Amniotic epithelial cell (primary cell): ENCODE measurements at places on chromosomes 16 and 17.

DNA sequence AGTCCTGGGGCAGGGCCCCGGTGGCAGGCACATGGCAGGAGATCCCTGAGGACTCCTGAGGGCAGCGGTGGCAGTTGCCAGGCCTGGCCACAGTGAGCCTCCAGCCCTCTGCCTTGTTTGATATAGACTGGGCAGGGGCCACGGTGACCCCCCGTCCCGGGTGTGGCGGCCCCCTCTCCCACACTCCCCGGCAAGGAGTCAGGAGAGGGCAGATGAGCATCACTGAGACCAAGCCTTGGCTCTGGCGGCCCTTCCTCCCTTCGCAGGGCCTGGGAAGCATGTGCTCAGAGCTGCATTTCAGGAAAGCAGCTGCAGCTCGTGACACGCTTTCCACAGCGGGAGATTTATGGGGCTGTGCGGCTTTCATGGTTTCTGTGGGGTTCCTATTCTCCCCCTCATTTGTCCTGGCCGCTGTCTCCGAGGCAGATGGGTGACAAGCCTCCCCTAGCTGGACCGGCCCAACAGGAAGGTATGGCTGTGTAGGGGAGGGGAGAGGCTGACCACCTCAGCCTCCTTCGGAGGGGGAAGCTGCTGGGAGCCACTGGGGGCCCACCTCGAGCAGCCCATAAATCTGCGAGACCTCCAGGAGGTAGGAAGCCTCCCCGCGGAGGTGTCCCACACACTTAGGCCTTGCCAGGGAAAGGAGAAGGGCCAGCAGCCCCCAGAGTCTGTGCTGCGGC, 211.4 kb downstream of the NTN1 start:
- DNase-seq: peak; percentile 22

- DNase-seq: no peak
Observed at GRCh38 chr16:4676831-4677230, 16.5 kb upstream of the NUDT16L1 start.

- no peak for DNase-seq
Observed at GRCh38 chr16:19094542-19095365, 19.0 kb upstream of the ITPRIPL2 start.

- DNase-seq: peak; percentile 61
Observed at GRCh38 chr16:82700541-82701235, 73.9 kb downstream of the CDH13 start.

DNA sequence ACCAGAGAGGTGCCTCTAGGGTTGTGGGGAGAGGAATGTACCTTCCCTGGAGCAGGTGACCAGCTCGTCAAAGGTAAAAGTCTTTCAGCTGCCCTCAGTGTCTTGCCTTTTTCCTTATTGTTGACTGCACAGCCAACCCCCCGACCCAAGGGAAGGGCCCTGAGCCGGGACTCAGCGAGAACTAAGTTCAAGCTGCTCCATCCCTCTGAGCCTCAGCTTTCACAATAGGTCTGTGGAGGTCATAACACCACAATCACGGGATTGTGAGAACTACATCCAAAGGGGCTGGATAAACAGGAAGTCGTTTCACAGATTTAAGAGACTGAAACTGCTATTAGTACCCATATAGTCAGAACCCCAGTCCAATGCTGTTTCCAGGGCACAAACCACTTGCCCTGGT, 2.6 kb upstream of the KRT36 start:
- DNase-seq: peak; percentile 84

GRCh38 chr17:42116705-42117396, 4.3 kb downstream of the KAT2A start:
- DNase-seq: peak; percentile 72

GRCh38 chr17:82008941-82009405, 13.7 kb downstream of the CENPX start:
- no peak for DNase-seq

- no peak for DNase-seq
Observed at GRCh38 chr16:60681043-60681442, 1355.2 kb downstream of the CDH8 start.

GRCh38 chr17:78345791-78346494, 13.9 kb downstream of the SOCS3 start:
- DNase-seq: peak; percentile 19

DNA sequence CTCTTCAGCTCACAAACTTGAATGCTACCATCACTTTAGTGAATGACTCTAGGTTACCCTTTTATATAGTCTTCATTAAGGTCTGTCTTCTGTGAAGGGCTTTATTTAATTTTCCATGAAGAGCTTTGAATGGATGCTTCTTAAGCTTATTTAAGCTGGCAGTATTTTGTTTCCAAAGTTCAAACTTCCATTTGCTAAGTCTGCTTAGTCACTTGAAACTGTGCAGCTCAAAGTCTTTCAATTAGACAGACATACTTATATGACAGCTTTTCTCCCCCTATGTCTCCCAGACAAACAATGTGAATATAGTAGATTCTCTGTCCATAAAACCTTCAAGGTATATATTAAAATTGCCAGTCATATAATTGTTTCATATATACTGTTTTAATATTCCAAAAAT, 23.5 kb downstream of the TXNDC11 start:
- DNase-seq: no peak

GRCh38 chr17:49935526-49936210, 33.3 kb upstream of the DLX4 start:
- no peak for DNase-seq

DNA sequence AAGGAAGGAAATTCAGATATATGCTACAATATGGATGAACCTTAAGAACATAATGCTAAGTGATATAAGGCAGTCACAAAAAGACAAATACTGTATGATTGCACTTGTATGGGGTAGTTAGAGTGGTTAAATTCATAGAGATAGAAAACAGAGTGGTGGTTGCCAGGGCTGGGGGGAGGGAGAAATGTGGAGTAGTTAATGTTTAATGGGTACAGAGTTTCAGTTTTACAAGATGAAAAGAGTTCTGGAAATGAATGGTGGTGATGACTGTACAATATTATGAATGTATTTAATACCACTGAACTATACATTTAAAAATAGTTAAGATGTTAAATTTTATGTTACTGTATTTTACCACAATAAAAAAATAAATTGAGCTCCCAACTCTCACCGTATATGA, 157.9 kb downstream of the TOX3 start:
- DNase-seq: no peak

DNA sequence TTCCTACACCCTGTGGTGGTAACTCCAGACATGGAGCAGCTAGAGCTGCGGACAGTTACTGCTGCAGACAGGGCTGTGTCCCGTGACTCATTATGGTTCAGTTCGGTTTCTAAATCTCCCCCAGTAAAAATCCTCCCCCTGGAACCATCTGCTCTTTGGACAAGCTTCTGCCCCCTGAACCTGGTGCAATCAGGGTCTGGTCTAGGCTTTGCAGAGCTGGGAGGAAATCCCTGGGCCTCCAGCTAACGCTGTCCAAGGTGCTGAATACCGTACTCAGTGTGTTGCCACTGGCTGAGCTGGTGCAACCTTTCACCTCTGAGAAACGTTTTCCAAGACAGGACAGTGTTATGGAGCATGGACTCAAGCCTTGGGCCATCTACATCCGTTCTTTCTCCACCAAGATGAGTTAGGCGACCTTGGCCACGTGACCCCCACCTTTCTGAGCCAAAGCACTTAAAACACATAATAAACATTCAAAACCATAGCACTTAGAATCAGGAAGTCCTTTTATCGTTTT, 142.0 kb downstream of the CPPED1 start:
- peak; percentile 52 for DNase-seq

- no peak for DNase-seq
Observed at GRCh38 chr16:60636117-60636516, 1400.1 kb downstream of the CDH8 start.

DNA sequence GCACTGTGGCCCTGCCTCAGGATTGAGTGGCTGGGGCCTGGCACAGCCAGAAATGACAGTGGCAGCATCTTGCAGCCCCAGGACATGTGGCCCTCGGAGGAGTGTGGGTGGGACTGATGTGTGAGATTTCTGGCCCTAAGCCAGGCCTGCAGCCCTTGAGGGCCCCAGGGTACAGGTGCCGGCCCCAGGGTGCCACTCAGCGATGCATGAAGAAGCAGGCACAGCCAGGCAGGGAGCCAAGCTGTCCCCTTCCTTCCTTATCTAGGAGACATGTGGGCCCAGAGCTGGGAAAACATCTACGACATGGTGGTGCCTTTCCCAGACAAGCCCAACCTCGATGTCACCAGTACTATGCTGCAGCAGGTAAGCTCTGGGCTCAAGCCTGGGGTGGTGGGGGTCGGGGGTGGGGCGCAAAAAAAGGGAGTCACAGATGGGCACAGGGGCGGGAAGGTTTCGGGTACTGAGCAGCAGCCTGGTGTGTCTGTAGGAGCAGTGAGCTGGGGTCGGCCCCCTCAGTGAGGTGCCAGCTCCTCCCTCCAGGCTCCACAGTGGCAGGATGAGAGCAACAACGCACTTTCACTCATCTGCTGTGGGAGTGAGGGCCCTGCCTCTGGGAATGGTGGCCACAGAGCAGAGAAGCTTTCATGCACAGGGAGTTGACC, 4.1 kb downstream of the ACE start:
- DNase-seq: no peak

GRCh38 chr17:49911719-49912118, 57.3 kb upstream of the DLX4 start:
- DNase-seq: no peak

GRCh38 chr16:54050459-54051210, 236.0 kb downstream of the IRX3 start:
- DNase-seq: peak; percentile 55
